ENCODE measurements at places on chromosomes 2 and 18.

- peak; percentile 38 for DNase-seq
Measured at GRCh38 chr2:11753886-11754699, 7.7 kb downstream of the LPIN1 start.

DNA sequence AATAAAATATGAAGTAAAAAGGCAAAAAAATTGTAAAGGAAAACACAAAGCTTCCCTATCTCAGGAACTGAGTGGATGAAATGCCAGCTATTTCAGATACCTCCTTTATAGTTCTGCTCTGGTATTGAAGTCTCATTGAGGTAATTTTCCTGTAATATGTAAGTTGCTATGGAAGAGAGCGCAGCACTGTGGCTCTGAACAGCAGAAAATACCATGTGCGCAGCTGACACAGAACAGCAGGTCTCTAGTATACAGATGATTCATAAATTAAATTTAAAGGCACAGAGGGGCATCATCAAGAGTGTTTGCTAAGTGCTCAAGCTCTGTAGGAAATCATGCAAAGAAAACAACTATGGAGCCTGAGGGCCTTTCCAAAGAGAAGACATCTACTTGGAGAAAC is 315.3 kb upstream of the CDH7 start:
- DNase-seq, result no peak

DNA sequence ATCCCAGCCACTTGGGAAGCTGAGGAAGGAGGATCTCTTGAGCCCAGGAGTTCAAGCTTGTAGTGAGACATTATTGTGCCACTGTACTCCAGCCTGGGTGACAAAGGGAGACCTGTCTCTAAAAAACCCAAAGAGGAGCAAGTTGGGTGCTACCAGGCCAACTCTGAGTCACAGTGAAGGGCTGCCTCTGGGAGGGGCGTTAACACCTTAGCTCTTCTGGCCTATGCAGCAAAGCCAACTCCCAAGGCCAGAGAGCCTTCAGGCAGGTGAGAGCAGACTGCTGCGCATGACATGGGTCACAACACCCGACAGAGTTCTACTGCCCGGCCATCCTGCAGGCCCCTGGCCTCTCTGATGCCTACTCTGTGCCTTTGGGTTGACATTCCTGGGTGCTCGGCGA is 32.6 kb upstream of the ATG16L1 start:
- no peak for DNase-seq

- no peak for DNase-seq
Measured at GRCh38 chr2:173680574-173680973, 284.6 kb downstream of the SP3 start.

DNA sequence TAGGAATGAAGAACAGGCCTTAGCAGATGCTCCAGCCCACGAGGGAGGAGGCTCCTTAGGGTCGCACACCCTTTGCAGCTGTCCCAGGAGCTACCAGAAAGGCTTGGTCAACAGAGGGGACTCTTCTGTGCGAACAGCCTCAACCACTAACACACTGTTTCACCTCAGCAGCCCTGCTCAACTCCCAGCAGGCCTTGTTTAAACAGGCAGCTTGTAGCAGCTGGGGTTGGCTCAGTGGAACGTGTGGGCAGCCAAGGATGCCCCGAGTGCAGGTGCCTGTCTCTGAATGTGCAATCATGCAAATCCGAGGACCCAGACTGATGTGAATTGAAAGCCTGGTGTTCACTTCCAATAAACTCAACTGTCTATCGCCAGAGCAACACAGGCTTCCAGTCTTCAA is 88.7 kb upstream of the CXCR4 start:
- no peak for DNase-seq

GRCh38 chr2:135532581-135532980 is 1.3 kb downstream of the R3HDM1 start:
- DNase-seq, result no peak

DNA sequence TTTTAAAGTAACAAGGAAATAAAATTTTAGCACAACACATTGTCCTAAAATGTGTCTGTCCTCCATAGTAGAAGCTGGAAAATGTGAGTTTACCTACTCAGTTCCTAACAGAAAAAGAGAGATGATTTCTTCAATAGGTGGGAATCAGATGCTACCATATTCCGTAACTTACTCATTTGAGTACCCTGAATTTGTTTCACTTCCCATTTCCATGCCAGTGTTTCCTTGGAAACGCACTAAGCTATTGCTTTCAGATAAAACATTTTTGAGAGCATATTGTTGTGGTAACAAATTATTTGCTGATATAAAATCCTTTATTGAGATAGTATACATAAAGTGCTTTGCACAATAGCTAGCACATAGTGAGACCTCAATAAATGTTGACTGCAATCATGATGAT is 137.5 kb upstream of the BARD1 start:
- DNase-seq, result no peak

GRCh38 chr18:32610176-32610575 is 139.5 kb upstream of the GAREM1 start:
- DNase-seq, result no peak

DNA sequence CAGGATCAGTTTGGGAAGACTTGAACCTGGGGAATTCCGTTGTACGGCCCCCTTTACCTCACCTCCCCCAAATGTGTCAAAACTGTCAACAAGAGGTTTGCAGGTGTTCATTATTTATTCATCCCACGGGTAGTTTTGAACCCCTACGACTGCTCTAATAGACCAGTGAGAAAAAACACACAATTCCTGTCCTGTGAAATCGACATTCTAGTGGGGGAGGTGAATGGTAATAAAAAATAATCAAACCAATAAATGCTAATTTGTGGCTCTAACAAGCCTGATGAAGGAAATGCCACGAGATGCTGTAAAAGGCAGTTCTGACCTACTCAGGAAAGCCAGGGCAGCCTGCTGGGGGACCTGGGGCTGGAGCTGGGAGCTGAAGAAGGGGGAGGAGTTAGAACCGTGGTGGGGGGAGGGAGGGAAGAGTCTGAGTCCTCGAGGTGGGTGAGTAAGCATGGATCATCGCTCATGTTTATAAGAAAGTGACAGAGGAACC is 463 bp upstream of the DNAJB2 start:
- DNase-seq, result no peak

- DNase-seq, result no peak
Measured at GRCh38 chr2:54666131-54666633, 57.3 kb upstream of the EML6 start.

- no peak for DNase-seq
Measured at GRCh38 chr2:103153580-103154284, 391.9 kb downstream of the TMEM182 start.

DNA sequence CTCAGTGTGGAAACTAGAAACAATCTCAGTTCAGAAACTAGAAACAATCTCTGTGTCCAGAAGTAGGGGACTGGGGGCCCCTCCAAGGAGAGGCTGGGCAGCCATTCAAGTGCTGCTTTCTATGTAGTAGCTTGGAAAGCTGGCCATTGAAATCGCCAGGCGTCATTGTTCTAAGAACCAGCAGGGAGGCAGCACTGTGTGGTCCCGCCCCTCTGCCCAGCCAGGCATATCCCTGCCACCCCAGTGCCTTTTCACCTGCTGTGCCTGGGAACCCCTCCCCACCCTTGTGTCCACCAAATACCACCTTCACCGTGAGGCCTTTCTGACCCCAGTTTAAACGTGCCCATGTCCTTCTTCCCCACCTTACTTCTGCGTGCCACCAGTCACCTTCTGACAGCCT is 221.6 kb downstream of the GBX2 start:
- DNase-seq, result no peak

GRCh38 chr18:22267225-22267624 is 97.8 kb downstream of the GATA6 start:
- no peak for DNase-seq

- no peak for DNase-seq
Measured at GRCh38 chr2:178234648-178235047, 40.3 kb downstream of the OSBPL6 start.

DNA sequence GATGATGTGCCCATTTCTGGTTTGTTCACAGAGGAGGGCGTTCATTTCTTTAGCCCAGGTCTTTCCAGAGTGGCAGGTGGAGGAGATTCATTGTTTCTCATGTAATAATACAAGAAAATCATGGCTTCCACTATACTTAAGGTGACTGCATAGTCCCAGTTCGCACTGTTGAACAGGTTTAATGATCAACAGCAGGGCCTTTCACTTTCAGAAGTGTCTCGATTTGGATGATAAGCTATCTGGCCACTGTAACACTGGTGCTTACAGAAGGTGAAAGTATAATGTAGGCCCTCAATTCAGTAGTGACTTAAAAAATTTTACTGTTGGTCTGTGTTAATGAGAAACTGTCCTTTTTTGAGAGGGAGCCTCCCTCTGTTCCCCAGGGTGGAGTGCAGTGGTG is 1.4 kb downstream of the RMC1 start:
- DNase-seq, result no peak

DNA sequence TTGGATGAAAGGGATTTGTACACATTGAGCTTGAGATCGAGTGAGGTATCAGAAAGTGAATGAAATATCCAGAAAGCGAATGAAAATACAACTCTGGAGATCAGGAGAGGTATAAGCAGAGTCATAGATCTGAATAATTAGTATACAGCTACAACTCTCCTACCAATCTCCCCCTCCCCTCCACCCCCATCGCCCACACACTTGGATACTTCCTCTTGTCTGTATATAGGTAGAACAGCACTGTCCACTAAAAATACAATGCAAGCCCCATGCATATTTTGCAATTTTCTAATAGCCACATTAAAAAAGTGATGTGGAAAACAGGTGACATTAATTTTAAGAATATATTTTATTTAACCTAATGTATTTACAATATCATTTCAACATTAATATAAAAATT is 23.7 kb upstream of the WIPF1 start:
- DNase-seq, result no peak

- no peak for DNase-seq
Measured at GRCh38 chr2:239721991-239722759, 303.0 kb downstream of the NDUFA10 start.

DNA sequence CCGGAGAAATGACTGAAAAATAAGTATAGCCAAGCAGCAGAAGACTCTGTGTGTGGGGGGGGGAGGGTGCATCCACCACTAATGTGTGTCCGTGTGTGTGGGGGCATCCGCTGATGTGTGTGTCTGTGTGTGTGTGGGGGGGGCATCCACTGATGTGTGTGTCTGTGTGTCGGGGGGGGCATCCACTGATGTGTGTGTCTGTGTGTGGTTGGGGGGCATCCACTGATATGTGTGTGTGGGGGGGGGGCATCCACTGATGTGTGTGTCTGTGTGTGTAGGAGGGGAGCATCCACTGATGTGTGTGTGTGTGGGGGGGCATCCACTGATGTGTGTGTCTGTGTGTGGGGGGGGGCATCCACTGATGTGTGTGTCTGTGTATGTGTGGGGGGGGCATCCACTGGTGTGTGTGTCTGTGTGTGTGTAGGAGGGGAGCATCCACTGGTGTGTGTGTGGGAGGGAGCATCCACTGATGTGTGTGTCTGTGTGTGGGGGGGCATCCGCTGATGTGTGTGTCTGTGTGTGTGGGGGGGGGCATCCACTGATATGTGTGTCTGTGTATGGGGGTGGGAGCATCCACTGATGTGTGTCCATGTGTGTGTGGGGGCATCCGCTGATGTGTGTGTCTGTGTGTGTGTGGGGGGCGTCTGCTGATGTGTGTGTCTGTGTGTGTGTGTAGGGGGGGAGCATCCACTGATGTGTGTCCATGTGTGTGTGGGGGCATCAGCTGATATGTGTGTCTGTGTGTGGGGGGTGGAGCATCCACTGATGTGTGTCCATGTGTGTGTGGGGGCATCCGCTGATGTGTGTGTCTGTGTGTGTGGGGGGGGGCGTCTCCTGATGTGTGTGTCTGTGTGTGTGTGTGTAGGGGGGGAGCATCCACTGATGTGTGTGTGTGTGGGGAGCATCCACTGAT is 125.0 kb downstream of the NFATC1 start:
- no peak for DNase-seq

DNA sequence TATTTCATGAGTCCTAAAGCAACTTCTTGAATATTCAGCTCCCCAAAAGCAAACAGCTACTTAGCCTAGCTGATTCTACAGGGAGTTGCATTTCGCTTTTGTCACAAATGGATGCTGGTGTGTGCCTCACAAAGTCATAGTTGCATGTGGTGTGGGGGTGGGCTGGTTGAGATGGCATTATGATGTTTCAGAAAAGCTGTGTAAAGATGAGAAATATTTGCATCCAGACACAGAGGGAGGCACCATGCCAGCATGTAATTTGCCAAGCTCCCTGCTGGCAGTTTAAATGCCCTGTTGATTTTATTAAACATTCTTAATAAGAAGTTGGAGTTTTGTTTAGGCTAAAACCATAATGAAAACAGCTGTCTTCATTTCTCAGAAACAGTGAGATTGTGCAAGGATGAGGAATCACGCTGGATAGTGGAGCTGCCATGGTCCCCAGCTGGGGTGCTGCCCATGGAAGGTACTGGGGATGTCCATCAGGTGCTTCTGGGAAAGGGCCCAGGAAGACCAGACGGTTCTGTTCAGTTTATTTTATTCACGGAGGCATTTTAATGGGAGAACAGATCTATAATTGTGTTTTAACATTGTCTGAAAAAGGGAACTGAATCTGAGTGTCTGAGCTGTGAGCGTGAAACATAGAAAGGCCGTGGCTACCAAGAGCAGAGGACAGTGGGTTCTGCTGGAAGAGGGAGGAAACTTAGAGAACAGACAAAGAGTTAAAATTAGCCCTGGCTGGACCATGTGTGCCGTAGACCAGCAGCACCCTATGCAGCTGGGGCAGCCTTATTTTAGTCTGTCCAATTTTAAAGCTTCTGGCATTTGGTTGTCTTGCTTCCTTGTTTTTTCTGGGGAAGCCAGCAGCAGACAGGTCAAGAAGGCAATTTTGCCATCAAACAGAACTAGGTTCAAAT is 177.1 kb downstream of the FAM210A start:
- DNase-seq, result no peak

GRCh38 chr2:60316381-60317033 is 236.9 kb downstream of the BCL11A start:
- no peak for DNase-seq

DNA sequence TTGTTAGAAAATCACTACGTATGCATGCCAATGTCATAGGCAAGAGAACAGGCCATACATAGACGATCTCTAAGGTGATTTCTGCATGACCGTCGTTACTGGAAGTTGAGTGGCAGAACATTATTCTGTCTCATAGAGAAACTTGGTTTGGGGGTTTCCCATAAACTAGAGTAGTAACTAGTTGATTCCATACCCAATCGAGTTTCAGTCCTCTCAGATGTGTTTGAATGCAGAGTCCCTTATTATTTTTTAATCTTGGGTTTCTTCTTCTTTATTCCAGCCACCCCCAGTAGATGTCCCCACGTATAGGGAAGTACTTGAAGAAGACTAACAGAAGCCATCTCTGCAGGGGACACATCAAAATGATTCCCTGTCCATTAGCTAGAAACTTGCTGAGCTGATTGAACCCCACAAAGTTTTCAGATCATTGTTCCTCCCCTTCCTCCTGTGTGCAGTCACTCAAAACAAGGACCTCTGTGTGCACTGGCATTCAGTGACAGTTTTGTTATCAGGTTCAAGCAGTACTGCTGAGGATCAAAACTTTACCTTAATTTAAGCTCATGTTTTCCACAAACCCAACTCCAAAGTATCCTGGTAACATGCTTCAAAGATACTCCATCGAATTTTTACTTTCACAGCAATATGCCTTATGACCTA is 68.4 kb upstream of the CDCA7 start:
- DNase-seq, result no peak
